ENCODE measurements at places on chromosomes 7 and 10.

GRCh38 chr7:120837599-120837998, 20.3 kb downstream of the TSPAN12 start:
- no peak for DNase-seq

GRCh38 chr7:11970132-11970531, 138.1 kb upstream of the THSD7A start:
- DNase-seq, result no peak

- DNase-seq, result no peak
Observed at GRCh38 chr10:112765717-112766235, 184.3 kb upstream of the TCF7L2 start.

DNA sequence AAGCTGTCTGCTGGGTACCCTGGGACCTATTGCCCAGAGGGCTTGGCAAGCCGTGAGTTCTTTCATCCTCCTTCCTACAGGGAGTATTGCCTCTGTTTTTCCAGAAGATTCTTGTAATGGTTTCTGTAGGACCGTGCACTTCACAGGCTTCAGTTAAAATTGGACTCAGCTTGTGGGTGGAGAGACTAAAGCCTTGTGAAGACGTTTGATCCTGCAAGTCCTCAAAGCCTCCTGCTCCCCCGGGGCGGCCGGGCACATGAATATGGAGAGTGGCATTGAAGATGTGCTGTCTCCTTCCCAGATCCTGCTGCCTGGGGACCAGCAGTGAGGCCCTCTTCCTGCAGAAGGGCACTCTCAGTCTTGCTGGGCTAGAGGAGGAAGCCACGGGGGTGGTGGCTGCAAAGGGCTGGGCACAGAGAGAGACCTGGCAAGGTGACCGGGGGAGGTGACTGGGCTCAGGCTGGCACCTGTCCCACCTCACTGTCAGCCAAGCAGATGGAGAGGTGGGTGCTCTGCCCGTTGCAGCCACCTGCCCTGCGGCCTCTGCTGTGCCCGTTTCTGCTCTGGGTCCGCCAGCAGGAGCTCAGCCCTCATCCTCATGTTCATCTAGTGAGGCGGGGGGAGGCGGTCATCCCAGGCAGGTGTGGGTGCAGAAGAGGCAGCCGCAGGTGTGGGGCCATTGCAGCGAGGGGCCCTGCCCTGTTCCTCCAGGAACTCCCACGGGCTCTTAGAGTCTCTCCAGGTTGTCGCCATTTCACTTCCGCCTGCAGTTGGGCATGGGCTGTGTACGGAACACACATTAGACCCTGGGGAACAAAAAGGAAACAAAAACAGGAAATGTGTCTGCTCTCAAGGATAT, 55.7 kb downstream of the TMEM209 start:
- no peak for DNase-seq
